ENCODE measurements at places on chromosomes 7 and 10.

DNA sequence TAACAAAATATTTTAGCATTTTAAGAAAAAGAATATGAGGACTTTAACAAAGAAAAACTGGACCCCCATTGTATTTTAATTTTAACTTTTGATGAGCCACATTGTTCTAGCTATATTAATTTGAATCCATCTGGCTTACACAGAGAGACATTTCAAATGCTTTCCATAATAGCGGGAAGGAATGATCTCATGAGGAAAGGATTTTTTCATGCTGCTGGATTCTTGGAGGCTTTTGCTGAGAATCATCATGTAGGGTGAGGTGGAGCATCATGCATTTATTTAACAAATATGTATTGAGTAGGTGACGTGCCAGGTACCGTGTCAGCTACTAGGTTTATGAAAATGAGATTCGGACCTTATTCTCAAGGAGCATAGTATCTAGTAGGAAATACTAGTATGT is 1006.3 kb downstream of the SORCS1 start:
- no peak for DNase-seq

GRCh38 chr7:28686418-28686800 is 271.7 kb downstream of the TRIL start:
- peak; percentile 78 for DNase-seq

DNA sequence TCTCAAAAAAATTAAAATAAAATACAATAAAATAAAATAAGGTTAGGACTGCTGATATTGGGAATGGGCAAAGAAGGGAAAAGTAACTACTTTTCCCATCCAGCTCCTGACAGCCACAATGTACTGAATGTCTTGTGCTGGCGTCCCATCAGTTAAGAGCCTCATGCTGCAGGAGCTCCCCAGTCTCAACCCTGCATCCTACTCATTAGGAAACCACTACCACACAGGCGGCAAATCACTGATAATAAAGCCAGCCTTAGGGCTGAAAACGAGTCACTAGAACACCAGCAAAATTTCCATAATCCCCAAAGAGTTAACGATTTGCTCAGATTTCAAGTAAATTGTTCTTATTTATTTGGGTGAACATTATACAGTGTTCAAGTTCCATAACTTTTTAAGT is 4.3 kb downstream of the YWHAG start:
- no peak for DNase-seq

DNA sequence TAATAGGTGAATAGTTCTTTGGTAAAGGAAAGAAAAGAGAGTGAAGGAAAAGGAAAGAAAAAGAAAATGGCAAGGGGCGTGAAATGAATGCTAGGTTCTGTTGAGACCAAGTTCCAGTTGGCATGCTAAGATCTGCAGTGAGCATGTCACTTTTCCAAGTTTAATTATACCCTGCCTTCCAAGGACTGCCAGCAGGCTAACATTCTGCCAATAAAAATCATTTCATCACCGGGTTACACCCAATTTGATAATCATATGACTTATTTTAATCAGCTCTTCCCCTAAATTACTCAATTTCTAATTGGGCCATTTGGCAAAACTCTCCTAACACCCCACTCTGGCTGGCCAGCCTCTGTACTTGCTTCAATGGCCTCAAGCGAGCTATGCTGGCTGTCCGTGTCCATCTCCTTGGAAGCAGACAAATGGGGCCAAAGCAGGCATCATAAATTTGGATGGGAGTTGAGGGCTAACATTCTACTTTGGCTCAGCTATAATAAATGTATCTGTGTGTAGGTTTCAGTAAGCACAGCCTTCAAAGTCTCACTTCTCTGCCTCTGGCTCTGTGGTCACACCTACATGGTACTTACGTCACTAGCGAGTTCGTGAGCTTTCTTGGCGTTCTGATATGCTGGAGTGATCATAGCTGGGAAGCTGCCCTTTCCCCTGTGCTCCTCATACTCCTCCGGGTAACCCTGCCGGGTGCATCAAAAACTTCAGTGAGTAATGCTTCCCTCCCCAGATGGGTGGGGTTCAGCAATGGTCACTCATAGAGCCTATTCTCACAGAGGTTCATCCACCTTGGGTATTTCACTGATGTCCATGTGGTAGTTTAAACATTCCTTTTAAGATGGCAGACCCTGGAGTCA is 17.3 kb downstream of the NRAP start:
- DNase-seq = no peak

GRCh38 chr7:83547526-83547925 is 101.4 kb downstream of the SEMA3E start:
- peak; percentile 22 for DNase-seq

DNA sequence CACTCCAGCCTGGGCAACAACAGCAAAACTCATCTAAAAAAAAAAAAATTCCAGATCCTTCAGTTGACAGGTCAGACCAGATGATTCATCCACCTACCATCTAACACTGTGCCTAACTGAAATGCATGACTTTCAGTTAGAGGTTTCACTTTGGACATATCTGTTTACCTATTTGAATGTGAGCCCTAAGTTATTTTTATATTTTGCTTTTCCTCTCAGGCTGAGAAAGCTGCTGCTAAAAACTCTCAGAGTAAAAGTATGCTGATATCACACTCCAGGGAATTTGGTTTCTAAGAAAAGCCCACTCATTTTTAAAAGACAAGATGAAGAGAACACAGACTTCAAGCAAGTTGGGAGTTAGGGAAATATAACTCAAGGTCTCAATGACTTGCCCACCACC is 126.0 kb downstream of the SGMS1 start:
- DNase-seq = no peak

DNA sequence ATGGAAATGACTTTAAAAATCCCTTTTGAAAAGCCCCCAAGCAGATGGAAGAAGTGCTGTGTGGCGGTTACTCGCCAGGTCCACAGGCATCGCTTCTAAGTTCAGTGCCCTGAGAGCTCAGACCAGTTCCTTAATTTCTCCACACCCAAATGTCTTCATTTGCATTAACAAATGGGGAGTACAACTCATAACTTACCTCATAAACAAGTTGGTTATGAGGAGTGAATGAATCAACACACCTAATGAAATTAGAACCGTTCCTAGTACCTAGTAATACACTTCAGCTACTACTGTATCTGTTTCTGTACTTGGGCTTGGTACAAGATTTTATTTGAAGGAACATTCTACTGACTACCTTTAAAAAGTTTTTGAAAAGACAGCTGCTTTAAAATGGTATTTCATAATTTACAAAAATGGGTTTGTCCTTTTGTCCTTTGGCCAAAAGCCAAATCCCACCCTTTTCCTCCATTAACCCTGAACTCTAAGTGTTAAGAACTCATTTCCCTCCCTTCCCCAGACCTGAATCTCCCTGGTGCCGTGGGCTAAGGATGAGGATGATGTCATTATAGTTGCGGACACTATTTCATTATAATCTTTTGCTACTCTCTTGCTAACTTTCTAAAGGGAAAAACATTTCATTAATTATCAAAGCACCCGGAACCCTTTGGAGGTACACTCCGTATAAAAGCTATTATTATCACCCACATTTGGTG is 221.5 kb upstream of the CELF2 start:
- DNase-seq = peak; percentile 83

DNA sequence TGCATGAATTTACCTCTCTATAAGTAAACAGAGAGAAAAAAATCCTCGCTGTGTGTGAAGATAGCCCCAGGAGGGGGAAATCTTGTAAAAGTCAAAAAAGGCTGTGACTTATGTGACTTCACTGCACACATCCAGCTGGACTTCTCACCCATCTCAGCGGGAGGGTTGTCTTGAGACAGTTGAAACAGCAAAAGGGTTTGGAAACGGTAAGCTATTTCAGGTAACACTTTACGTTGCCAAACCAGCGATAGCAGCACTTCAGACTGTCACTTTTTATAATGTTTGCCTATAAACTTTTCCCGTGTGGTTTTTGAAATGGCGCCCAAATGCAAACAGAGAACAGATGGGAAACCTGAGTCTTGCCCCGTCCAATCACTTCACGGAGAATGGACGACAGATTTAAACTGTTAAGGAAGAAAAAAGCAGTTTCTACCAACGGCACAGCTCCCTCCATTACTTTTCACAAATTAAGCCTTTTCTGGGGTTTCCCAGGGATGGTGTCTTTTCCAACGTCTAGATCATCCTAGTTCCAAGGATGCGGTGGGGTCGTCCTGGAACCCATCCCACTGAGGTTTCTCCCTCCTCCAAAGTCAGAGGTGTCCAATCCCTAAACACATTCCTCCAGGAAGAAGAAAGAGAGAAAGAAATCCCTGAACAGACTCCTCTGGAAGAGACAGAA is 25.2 kb downstream of the FGFR2 start:
- DNase-seq = no peak

DNA sequence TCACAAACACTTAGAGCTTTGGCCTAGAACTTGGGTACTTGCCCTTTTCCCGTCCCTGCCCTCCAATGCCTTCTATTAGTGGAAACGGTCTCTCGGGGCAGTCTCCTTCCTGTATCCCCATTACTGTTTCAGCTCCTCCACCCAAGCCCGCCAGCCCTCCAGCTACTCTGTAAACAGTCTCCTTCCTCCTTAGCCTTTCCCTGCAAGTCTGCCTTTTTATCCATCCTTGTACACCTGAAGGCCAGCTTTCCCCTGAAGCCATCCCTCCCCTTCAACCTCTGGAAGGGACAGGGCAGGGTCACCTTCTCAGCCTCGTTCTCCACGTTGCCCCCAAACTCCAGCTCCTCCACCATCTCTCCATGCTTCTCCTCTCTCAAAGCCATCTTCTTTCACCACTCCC is 108.1 kb upstream of the ZNF746 start:
- DNase-seq = no peak

GRCh38 chr7:29262191-29262917 is 67.8 kb downstream of the CHN2 start:
- no peak for DNase-seq

DNA sequence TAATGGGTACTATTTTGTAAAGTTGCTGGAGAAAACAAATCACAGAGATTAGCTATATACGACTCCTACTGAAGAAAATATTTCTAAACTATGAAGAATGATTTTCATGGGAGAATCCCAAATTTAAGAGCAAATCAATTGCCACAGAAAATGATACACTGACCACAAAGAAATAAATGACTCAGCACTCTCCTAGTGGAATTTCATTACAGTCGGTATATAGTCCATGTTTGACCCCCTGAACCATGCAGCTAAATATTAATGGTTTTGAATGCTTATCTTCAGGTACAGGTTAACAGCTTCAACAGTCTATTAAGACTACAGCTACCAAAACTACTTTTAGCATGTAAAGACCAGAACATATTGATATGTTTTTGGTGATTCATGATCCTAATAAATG is 65.0 kb downstream of the IDE start:
- no peak for DNase-seq

GRCh38 chr10:122255509-122256301 is 15.4 kb upstream of the BTBD16 start:
- no peak for DNase-seq

DNA sequence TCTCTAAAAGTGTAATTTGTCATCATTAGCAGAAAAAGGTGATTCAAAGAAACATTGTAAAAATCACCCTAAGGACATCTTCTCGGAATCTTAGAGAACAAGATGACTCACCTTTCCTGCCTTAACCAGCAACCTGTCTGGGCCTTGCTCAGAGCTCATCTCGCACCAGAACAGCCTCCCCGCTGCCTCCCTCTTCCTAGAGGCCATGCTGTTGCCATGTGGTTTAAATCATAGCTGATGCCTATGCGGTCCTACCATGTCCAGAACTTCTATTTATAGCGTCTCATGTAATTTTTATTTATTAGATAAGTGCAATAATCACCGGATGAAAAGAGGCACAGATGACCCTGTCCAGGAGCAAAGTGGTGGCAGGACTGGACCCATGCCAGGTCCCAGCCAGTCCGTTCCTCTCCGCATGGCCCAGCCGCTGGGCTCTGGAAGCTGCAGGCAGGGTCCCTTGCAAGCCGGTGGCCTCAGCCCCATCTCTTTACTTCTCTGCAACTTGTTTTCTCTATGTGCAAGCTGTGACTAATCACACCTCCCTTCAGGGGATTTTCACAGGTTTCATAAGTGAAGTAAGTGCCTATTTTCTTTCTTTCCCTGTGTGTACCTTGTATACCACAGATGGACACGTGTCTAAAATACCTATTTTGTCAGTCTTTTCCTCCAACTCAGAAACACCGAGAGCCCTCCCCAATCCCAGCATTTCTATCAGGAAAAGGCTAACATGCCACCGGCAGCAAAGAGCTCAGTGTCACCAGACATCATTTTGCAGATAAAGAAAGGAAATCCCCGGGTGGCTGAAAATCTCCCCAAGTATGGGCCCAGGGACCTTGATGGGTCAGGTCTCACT is 27.1 kb downstream of the KLF6 start:
- no peak for DNase-seq

- no peak for DNase-seq
These were observed 25.8 kb downstream of the AQP1 start for GRCh38 chr7:30937416-30937815.

DNA sequence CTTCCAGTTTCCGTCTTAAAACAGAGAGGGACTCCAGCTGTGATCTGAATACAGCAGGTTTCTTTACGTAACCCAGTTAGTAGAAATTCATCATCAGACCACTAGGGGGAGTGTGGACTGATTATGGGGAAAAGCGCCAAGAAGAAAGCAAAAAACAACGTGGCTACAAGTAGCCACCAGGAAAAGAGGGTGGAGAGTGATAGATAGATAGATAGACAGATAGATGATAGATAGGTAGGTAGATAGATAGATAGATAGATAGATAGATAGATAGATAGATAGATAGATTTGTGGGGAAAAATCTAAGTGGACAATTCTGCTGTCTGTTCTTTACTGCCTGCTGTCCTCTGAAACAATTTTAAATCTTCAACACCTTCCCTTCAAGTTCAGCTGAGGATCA is 12.7 kb upstream of the AKR1B10 start:
- peak; percentile 93 for DNase-seq

GRCh38 chr7:2008101-2008935 is 224.4 kb downstream of the MAD1L1 start:
- no peak for DNase-seq

DNA sequence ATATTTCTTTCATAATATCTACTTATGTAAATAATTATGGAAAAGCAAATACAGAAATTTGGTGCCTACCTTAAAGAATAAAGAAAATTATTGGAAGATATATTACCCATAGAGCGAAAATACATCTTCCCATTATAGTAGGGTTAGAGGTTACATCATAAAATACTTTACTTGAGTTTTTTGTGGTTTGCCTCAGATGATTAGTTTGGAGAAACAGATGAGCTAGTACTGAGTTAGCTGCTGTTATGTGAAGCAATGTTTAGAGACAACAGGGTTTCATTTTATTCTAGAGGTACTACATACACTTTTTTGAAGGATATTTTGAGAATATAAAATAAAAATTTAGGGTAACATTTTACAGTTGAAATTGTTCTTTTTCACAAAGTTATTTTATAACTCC is 2.9 kb upstream of the MLLT10 start:
- no peak for DNase-seq

DNA sequence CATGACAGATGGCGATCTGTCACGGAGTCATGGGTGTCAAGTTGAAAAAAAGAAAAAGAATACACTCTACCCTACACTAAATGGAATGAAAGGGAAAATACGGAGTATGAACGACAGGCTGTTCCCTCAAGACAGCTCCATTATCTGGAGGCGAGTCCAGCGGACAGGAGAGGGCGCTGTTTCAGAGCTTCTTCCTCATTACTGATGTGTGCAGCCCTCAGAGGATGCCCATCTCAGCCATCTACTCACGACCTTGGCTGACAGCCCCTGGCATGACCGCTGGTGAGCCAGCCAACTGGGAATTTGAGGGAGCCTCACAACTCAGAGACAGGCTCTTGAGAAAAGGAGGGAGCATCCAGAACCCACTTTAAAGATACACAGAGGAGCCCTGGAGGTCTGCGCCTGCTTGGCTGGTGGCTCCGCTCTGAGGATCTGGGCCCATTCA is 49.6 kb upstream of the SMNDC1 start:
- peak; percentile 93 for DNase-seq

GRCh38 chr7:113774182-113774807 is 144.5 kb downstream of the PPP1R3A start:
- peak; percentile 76 for DNase-seq

- DNase-seq = no peak
These were observed 17.4 kb downstream of the TECPR1 start for GRCh38 chr7:98234429-98235147.
